Smooth muscle cell of the umbilical artery (primary cell): ENCODE measurements at places on chromosomes 3 and 15. TPM values are rescaled to one million over a fixed set of nuclear protein-coding genes. Genes with fewer than 3 reads are reported as not detected.

The CCDC66 gene
- 22.0 and 23.5 TPM in 2 replicates for total RNA-seq

The CTDSPL gene
- 16.3 and 22.7 TPM in 2 replicates for total RNA-seq

The NR2E3 gene
- under 0.01 and 0.65 TPM in 2 replicates for total RNA-seq

The ALPK3 gene
- 0.89 and 9.8 TPM in 2 replicates for total RNA-seq

The SCG5 gene
- 30.9 TPM in 2 replicates for total RNA-seq

The SI gene
- total RNA-seq: not detected in 2 replicates

The SERPINI2 gene
- not detected in 2 replicates for total RNA-seq

The CCDC39 gene
- total RNA-seq: not detected in 2 replicates

The ANKDD1A gene
- total RNA-seq: 2.7 and 4.8 TPM in 2 replicates

The VPS33B gene
- 16.3 and 18.0 TPM in 2 replicates for total RNA-seq

The SLC7A14 gene
- 2.4 and 4.9 TPM in 2 replicates for total RNA-seq

The SMCO1 gene
- not detected in 2 replicates for total RNA-seq

The ACP3 gene
- under 0.01 and 0.05 TPM in 2 replicates for total RNA-seq

The ANKRD34C gene
- 0.05 TPM in 1 of 2 replicates, not detected in the other for total RNA-seq

The STRIT1 gene
- total RNA-seq: not detected in 2 replicates

The ZPLD1 gene
- total RNA-seq: 0.42 and 0.59 TPM in 2 replicates

The PTH1R gene
- not detected in 2 replicates for total RNA-seq

The RAB6B gene
- 0.30 and 1.6 TPM in 2 replicates for total RNA-seq

The ZDHHC23 gene
- 0.89 and 1.0 TPM in 2 replicates for total RNA-seq

The TMEM212 gene
- total RNA-seq: not detected in 2 replicates

The CSK gene
- 23.5 and 63.5 TPM in 2 replicates for total RNA-seq

The NEK10 gene
- total RNA-seq: 2.7 and 3.8 TPM in 2 replicates

The DHX30 gene
- 51.7 and 79.2 TPM in 2 replicates for total RNA-seq

The VILL gene
- total RNA-seq: 3.6 and 8.9 TPM in 2 replicates

The SEMA7A gene
- total RNA-seq: 35.0 and 86.9 TPM in 2 replicates

The SETD5 gene
- total RNA-seq: 54.3 and 82.2 TPM in 2 replicates

The REC114 gene
- not detected in 2 replicates for total RNA-seq

The FBN1 gene
- total RNA-seq: 1,277 and 1,737 TPM in 2 replicates

The LRRC34 gene
- 0.59 and 1.8 TPM in 2 replicates for total RNA-seq

The PLXNB1 gene
- total RNA-seq: 33.6 and 45.5 TPM in 2 replicates

The DLL4 gene
- 0.14 and 0.30 TPM in 2 replicates for total RNA-seq

The CPNE9 gene
- total RNA-seq: not detected in 2 replicates

The SLC12A1 gene
- not detected in 2 replicates for total RNA-seq

The TM4SF18 gene
- total RNA-seq: under 0.01 and 0.46 TPM in 2 replicates

The NMD3 gene
- total RNA-seq: 90.9 and 97.0 TPM in 2 replicates

The ATP2B2 gene
- total RNA-seq: not detected in 2 replicates

The GUCA1C gene
- total RNA-seq: not detected in 2 replicates

The OXSM gene
- 11.0 and 14.0 TPM in 2 replicates for total RNA-seq

The TRPM1 gene
- total RNA-seq: not detected in 2 replicates

The FGF12 gene
- not detected in 2 replicates for total RNA-seq

The MITF gene
- 0.74 and 3.6 TPM in 2 replicates for total RNA-seq

The CELF6 gene
- total RNA-seq: not detected in 2 replicates

The TMEM207 gene
- total RNA-seq: not detected in 2 replicates

The SAMMSON gene
- under 0.01 TPM in 1 of 2 replicates, not detected in the other for total RNA-seq

The ADCY5 gene
- total RNA-seq: 1.3 and 2.1 TPM in 2 replicates

The XCR1 gene
- total RNA-seq: not detected in 2 replicates

The CSTA gene
- total RNA-seq: 0.59 TPM in 1 of 2 replicates, not detected in the other

The PFN2 gene
- total RNA-seq: 287 and 391 TPM in 2 replicates

The PRICKLE2 gene
- 47.7 and 93.2 TPM in 2 replicates for total RNA-seq

The GOLGA6B gene
- not detected in 2 replicates for total RNA-seq

The CASR gene
- not detected in 2 replicates for total RNA-seq
